ENCODE measurements at places on chromosomes 2 and 18. TPM values are rescaled to one million over a fixed set of nuclear protein-coding genes. Genes with fewer than 3 reads are reported as not detected.

DNA sequence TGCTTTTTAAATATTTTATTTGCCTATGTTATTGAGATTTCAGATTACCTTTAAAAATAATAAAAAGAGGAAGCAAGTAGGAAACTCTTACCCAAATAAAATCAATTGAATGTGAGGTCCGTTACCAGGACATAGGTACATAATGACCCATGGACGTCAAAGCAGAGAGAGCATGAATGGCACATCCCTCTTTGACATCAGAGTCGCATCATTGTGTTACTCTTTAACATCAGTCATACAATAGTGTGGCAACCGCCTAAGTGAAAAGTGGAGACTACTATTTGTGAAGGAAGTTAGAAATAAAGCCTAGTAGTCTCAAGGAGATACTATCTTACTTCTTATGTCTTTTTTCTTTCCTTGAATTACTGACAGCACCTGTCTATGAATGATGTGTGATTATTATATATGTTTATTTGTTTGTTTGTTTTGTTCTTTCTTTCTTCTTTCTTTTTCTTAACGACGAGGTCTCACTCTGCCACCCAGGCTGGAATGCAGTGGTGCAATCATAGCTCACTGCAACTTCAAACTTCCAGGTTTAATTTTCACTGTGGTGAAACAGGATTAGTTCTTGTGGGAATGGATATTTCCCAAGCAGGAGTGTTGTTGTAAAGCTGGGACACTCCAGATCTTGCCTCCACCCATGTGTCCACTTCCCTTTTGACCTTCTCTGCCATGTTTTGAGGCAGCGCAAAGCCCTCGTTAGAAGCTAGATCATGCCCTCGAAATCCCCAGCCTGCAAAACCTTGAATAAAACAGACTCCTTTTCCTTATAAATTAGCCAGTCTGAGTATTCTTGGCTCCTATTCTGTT is 407.2 kb upstream of the NETO1 start:
- DNase-seq: no peak

DNA sequence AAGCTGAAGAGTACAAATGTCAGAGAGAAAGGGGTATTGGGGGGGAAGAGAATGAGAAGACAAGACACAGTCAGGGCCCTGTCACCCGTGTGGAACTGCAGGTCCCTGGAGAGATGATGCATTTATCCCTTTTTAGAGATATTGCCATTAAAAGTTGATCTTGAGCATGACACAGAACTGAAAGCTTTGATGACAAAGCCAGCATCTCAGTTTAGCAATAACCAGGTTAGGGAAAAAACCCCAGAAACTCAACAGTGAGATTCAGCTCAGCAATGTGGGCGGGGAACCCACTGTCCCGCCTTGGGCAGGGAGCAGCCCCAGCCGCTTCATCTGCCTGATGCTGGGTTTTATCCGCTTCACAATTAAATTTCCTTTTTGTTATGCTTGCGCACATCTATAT is 181.1 kb downstream of the NEDD4L start:
- no peak for DNase-seq

- no peak for DNase-seq
Observed at GRCh38 chr2:226561962-226562361, 237.7 kb downstream of the IRS1 start.

- DNase-seq: no peak
Observed at GRCh38 chr2:42973726-42974125, 181.3 kb upstream of the HAAO start.

- DNase-seq: no peak
Observed at GRCh38 chr2:206766057-206766930, 888 bp downstream of the FASTKD2 start.

DNA sequence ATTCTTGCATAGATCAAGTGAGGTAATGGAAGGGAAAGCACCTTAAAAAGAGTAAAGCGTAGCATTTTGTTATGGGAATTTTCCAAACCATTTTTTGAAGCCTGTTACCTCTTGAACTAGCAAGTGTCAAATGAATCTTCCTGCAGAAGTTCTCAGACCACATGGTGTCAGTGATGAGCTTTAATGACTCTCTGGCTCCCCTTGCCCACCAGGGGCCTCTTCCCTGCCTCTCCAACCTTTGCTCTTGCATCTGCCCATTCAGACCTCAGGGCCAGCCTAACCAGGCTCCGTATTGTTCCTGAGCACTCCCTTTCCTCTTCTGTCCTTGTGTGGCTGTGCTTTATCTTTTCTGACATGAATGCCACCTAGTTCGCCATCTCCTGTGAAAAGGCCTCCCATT is 155.9 kb downstream of the DIS3L2 start:
- no peak for DNase-seq

DNA sequence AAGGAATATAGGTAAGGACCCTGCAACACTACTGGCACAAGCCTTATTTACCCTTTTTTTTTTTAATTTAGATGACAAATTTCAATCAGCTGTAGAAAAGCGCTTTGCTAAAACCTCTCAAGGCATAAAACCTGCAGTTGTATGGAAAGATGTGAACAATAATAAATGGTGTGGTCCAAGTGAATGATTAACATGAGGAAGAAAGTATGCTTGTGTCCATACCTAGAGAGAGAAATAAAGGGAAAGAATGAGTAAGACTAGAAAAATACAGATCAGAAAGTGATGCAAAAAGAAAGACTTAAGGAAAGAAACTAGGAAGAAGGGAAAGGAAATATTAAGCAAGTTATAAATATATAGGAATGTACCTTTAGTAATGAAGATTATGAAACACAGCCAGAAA is 119.2 kb upstream of the SCN7A start:
- DNase-seq: no peak

DNA sequence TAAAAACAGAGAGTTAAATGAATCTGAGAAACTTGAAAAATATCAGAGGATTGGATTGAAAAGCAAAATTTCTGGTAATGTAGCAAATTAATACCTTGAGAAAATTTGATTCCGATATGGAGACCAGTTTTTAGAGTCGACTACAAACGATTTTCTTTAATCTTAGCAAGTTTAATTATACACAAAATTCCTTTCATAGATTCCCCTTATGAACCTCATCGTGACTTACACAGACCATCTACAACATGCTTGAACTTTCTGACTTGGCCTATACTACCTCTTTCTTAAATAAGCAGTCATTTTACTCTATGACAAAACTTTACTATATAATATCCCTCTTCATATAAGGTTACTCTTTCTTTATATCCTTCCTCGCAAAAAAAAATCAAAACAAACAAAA is 769.6 kb upstream of the CRIM1 start:
- DNase-seq: no peak

- no peak for DNase-seq
Observed at GRCh38 chr2:39401319-39401718, 35.8 kb downstream of the MAP4K3 start.

DNA sequence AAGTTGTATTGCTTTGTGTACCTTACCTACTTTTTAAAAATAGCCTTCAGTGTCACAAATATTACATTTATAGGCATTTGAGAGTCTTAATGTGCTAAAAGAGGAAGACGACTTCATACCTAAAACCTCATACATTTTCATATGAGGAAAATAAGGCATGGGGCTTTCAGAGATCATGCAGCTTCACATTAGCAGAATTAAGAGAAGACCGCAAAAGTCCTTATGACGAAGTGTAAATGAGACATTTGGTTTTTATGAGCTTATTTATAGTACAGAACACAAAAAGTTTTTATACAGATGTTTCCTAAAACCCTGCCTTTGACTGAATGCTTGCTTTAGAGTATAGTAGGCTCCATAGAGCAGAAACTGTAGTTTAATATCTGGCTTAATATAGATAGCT is 10.1 kb upstream of the CCDC138 start:
- DNase-seq: no peak

DNA sequence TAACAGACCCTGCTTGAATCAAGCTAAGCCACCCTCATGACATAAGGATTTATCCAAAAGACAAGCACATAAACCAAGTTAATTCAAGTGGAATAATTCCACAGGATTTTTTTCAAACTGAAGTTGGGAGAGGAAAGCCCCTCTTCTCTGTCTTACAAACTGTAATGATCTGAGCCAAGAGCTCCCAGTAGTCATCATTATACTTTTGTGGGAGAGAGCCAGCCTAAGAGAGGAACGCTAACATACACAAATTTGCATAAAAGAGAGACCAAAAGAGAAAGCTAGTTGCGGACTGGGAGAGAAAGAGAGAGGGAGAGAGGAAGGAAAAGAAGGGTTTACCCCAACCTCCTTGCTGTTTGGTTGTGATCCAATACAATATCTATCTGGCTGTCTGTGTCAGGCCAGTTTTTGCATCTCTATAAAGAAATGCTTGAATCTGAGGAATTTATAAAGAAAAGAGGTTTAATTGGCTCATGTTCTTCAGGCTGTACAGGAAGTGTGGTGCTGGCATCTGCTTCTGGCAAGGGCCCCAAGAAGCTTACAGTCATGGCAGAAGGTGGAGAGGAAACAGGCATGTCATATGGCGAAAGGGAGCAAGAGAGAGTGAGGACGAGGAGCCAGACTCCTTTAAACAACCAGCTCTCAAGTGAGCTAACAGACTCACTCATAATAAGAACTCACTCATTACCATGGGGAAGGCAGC is 20.8 kb upstream of the PUM2 start:
- DNase-seq: no peak

GRCh38 chr2:127197475-127198385 is 22.4 kb downstream of the CYP27C1 start:
- peak; percentile 67 for DNase-seq

- no peak for DNase-seq
Observed at GRCh38 chr2:160838691-160839090, 321.5 kb upstream of the TANK start.

DNA sequence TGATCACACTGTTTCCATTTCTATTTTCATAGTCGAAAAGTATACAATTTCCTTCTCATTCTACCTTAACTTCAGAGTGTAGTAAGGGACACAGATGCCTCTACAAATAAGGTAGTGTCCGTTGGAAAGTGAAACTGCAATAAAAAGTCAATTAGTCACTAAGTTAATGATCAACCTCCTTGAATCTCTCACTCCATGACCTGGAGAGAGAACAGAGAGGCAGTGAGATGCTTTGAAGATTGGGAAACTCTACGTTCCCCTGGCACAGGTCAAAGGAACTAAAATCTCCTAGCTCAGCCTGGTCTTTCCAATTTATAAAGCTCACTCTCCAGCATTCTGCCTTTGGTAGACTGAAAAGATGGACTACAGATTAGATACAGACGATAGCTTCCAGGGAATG is 153.8 kb upstream of the ACAA2 start:
- no peak for DNase-seq

GRCh38 chr2:110854355-110855081 is 122.1 kb downstream of the ACOXL start:
- no peak for DNase-seq

DNA sequence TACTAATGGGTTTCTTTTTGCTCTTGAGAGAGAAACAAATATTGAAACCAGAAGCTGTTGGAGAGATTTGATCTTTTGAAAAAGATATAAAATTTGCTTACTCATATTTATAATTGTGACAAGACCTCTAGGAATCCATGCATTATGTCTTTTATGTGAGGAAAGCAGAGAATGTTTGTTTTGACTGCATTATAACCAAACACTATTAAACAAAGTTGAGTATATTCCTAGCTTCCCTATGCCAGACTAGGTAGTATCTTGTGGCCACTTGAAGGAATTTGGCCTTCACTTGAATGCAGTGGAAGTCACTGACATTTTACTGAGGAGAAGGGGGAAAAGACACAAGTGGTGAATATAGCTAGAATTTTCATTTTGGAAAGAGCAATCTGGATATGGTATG is 521.8 kb upstream of the ZEB2 start:
- no peak for DNase-seq

- DNase-seq: no peak
Observed at GRCh38 chr2:241910604-241911520, 41.3 kb downstream of the RTP5 start.

- DNase-seq: no peak
Observed at GRCh38 chr18:48393776-48394175, 15.4 kb downstream of the ZBTB7C start.

DNA sequence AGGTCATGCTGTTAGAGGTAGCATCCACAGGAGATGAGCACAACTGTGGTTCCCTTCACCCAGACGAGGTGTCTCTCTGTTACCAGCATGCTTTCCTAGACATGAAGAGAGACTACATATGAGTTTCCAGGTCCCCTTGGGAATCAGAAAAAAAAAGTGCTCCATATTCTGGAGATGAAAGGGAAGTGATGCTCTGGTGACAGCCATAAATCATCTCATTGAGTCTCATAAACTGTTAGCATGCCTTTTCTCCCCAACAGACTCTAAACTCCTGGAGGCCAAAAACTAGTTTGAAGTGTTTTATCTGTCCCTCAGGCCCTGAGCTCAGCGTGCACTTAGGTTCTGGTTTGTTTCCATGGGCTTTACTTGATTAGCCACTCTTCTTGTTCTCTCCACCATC is 124.6 kb upstream of the CREB1 start:
- no peak for DNase-seq

DNA sequence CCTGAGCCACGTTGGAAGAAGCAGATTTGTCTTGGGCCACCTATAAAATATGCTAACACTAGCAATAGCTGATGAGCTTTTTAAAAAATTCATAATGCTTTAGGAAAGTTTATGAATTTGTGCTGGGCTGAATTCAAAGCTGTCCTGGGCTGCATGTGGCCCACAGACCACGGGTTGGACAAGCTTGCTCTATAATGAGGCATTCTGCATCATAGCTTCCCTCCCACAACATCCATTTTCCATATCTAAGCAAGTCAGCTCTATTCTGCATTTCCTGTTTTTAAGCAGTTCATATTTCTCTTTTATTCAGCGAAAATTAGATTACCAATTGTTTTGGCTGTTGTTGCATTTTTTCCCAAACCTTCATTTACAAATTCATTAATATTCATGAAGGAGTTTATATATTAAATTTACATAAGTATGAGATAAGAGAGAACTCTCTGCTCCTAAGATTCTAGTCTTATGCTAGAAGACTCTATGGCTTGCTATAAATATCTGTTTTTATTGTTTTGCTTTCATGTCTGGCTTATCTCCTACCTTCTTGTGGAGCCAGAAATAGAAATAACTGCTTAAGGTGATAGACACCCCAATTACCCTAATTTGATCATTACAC is 114.5 kb upstream of the HNRNPA3 start:
- DNase-seq: no peak

DNA sequence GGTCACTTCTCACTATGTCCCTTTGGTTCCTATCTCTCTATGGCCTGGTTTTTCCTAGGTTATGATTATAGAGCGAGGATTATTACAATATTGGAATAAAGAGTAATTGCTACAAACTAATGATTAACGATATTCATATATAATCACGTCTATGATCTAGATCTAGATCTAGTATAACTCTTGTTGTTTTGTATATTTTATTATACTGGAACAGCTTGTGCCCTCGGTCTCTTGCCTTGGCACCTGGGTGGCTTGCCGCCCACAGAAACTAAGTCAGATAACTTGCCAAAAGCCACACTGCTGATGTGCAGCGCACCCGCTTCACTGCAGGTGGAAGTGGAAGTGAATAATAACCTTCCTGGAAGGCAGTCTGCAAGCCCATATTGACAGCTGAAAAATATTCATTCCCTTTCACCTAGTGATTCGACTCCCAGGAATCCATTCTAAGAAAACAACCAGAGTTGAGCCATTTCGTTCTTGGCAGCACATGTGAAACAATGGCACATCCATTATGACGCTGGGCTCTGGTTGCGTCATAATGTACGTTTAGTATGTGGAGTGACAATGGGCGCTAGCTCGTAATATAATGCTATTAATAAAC is 725 bp upstream of the ANKRD53 start:
- DNase-seq: no peak

CROCC2 gene
- total RNA-seq: not detected

GPR75 gene
- total RNA-seq: 5.1 TPM

LBX2 gene
- not detected for total RNA-seq

SETBP1 gene
- 131 TPM for total RNA-seq

CENPO gene
- 18.7 TPM for total RNA-seq

DSG4 gene
- not detected for total RNA-seq

LOXHD1 gene
- total RNA-seq: 0.23 TPM

KLF7 gene
- 120 TPM for total RNA-seq

CNDP1 gene
- not detected for total RNA-seq

TEX261 gene
- 37.1 TPM for total RNA-seq
